ENCODE measurements at places on chromosomes 6 and 20. TPM values are rescaled to one million over a fixed set of nuclear protein-coding genes. Genes with fewer than 3 reads are reported as not detected.

Gene BMP7
- not detected for total RNA-seq

DNA sequence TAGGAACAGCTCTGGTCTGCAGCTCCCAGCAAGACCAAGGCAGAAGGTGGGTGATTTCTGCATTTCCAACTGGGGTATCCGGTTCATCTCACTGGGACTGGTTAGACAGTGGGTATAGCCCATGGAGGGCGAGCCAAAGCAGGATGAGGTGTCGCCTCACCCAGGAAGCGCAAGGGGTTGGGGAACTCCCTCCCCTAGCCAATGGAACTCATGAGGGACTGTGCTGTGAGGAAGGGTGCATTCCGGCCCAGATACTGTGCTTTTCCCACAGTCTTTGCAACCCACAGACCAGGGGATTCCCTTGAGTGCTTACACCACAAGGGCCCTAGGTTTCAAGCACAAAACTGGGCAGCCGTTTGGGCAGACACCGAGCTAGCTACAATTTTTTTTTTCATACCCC, 21.8 kb downstream of the HDDC2 start:
- no peak for DNase-seq

GRCh38 chr6:155013457-155013876, 18.4 kb downstream of the TIAM2 start:
- no peak for DNase-seq

- DNase-seq: no peak
Observed at GRCh38 chr20:57481281-57481711, 43.6 kb downstream of the CTCFL start.

DNA sequence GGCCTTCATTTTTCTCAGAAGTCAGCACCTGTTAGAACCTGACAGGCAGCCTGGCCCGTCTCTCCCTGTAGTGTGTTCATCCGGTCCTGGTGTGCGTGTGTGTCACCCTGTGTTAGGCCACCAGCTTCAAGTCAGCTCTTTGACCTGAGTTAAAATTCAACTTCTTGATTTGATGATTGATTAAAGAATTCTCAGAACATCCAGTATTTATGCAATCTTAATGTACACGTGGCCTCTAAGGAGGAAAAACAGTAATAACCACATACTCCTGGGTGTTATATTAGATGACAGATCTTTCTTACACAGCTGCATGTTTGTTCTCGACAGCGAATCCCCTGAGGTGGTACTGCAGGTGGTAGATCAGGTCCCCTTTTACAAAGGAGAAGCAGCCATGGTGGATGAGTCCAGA, 19.1 kb upstream of the TMEM217 start:
- peak; percentile 72 for DNase-seq

DNA sequence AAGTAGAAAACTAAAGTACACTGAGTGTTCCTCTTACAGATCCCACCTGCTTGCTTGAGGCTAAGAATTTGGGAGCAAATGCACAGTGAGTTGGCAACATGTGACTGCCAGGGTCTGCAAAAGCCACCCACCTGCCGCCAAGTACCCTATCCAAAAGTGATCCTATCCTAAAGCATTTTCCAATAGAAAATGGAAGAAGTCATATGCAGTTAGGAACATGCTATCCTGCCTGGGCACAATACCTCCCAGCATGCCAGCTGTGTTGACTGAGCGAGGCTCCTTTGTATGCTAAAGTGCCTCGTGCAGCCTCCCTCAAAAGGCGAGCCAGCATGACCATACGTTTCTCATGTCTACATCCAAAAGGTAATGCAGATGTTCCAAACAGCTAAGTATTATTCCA, 52.7 kb downstream of the TRAF3IP2 start:
- no peak for DNase-seq

- peak; percentile 74 for DNase-seq
Observed at GRCh38 chr6:55276745-55277530, 50.3 kb upstream of the GFRAL start.

GRCh38 chr6:47118611-47119010, 76.5 kb upstream of the ADGRF1 start:
- no peak for DNase-seq

GRCh38 chr6:134468633-134469032, 150.7 kb upstream of the SGK1 start:
- DNase-seq: no peak

All from renal cortical epithelial cell (primary cell).